ENCODE measurements at places on chromosomes 1 and 21.

- no peak for DNase-seq
Measured at GRCh38 chr1:180144659-180145357, 9.9 kb upstream of the QSOX1 start.

- no peak for DNase-seq
Measured at GRCh38 chr1:62011006-62011405, 183.6 kb upstream of the L1TD1 start.

- DNase-seq: peak; percentile 82
Measured at GRCh38 chr1:94247138-94248094, 10.0 kb upstream of the ARHGAP29 start.

- no peak for DNase-seq
Measured at GRCh38 chr1:1290238-1290731, 10.0 kb downstream of the SCNN1D start.

GRCh38 chr1:6627841-6628545, 3.3 kb downstream of the THAP3 start:
- no peak for DNase-seq

DNA sequence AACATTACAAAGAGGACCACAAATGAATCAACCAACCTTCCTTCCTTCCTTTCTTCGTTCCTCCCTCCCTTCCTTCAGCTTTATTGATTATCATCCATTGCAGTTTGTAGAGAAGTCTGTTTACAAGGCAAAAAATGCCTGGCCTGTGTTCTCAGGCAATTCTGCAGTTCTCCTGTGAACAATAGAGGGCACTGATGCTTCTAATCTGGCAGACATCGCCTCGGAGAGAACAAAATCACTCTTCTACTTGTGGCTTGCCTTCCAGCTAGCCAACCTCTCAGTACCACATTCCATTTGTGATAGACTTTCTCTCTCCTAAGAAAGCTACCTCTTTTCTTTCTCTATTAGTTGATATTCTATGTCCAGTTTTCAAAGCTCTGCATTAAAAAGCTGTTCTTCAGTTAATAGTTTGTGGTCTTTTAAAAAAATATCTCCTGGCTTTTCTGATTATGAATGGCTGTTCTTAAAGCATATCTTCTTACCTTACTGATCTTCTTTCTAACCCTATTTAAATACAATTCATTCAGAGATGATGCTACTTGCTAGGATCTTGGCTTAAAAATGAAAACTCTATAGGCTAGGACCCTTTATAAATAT, 26.9 kb upstream of the ESRRG start:
- DNase-seq: peak; percentile 22

GRCh38 chr1:46065405-46065804, 67.0 kb downstream of the PIK3R3 start:
- no peak for DNase-seq

- no peak for DNase-seq
Measured at GRCh38 chr1:2126331-2127186, 68.0 kb downstream of the FAAP20 start.

DNA sequence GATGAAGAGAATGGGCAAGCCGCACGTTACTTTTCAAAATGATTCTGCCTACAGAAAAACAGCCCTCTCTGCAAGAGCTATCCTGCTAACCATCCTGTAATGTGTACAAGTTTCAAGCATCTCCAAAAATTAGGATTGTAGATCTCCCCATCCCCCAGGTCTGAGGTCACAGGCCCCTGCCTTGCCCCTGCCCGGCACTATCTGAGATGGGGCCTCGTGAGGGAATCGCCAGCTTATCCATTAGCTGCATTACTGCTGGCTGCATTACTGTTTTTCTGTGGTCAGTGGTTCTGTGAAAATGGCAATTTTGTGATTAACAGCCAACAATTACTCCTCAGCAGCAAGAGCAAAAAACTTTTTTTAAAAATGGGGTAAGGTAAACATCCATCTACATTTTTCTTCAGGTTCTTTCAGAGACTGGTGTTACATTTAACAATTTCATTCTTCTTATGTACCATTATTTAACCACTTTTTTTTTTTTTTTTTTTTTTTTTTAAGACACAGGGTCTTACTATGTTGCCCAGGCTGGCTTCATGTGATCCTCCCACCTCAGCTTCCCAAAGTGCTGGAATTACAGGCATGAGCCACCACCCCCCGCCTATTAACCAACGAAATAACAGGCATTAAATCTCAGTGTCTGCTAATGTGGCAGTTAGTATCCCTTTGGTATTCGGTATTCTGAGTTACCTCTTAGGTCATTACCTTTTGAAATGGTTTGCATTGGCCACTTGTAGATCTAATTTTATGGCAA, 83.8 kb downstream of the MRPL37 start:
- DNase-seq: no peak

- no peak for DNase-seq
Measured at GRCh38 chr1:99645203-99645602, 710 bp upstream of the PALMD start.

DNA sequence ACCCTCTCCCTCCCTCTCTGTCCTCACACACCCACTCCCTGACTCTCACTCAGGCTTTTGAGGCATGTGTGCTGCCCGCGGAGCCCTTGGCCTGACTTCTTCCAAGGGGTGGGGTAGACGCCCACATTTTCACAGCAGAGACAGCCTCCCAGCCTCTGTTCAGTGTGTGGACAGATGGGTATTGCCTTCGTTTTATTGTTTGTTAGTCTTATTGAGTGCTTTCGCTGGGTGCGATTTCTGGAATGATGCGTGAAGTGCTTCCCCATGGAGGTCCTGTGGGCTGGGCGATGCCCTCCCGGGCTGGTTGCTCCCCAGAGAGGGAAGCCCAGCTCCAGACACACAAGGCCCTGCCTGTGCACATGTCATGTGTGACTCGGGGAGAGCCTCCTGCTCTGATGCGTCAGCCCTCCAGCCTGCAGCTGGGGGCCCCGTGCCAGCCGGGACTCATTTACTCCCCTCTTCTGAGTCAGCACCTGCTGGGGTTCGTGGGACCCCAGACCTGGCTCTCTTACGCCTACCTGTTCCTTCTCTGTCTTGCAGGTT, 14.7 kb downstream of the PDXK start:
- no peak for DNase-seq

GRCh38 chr1:92980732-92981647, 19.7 kb upstream of the DIPK1A start:
- DNase-seq: no peak

DNA sequence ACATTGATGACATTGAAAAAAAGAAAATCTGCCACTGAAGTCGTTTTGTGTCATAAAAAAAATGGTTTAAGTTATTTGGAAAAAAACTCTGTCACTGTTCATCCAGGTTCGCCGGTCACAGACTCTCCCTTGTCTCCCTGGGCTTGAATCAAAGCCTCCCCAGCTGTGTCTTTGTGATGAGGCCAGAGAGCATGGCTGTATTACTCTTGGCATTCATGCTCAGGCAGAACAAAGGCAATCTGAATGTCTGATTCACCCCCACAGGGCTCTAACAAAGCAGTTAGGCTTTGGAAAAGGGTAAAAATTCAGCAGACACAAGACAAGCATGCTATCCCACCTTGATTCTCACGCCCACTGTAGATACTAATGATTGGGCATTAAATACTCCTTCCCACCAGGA, 304.3 kb upstream of the PLD5 start:
- DNase-seq: no peak

DNA sequence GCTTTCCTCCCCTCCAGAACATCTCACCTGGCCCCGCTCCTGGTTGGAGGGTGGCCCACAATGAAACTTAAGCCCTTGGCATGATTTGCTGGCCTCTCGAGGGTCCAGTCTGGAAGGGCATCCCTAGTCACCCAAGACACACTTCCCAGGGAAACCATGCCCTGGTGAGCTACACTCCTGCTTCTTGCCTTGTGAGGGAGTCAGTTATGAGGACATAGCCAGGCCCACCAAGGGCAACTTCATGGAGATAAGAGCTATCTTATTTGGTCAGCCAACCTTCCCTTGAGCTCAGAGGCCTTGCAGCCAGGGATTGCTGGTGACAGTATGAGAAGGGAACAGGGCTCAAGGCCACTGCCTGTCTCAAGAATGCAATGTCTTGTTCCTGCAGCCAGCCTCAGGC, 9.7 kb downstream of the TNR start:
- no peak for DNase-seq

- no peak for DNase-seq
Measured at GRCh38 chr1:31064718-31065309, 703 bp downstream of the PUM1 start.

DNA sequence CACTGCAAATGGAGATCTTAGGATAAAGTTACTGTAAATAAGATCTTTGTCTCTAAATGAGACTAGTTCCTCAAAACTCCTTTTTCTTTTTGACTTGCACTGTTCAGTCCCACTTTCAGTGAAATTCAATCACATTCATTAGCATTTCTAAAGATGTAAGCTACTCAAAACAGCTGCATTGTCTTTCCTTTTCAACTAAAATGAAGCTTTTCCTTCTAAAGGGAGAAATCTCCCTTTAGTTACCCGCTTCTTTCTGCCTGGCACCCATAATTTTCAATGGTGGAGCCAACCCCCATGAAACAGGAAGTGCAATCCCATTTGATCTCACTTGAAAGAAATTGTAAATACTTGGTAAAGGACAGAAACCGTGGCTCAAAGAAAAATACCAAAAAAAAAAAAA, 387.4 kb upstream of the PKN2 start:
- no peak for DNase-seq

- DNase-seq: peak; percentile 72
Measured at GRCh38 chr1:154608397-154609270, 648 bp upstream of the ADAR start.

DNA sequence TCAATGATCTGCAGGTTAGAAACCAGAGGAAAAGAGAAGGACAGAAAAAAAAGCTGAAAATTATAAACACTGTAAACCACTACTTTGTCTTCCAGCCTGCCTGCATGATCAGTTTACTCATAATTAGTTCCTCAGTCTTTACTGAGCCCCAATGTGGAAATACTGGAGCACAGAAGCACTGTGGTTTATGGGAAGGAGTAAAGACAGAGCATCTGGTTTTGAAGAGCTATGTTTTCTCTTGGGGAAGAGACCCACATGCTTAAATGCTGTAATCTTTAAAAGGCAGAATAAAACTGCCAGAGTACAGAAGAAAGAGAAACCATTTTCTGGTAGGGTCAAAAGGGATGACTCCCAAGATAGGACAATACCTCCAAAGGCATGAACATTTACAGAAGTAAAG, 159.0 kb upstream of the ZNHIT6 start:
- no peak for DNase-seq

DNA sequence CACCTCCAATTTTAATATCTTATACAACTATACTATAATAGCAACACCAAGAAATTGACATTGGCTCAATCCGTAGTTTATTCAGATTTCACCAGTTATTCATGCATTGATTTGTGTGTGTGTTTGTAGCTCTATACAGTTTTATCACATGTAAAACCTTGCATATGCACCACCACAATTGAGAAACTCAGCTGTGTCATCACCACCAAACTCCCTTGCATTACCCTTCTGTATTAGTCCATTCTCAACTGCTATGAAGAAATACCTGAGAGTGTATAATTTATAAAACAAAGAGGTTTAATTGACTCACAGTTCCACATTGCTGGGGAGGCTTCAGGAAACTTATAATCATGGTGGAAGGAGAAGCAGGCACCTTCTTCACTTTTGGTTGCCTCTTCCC, 162.1 kb downstream of the PATJ start:
- no peak for DNase-seq
